Naive thymus-derived CD8-positive, alpha-beta T cell (primary cell): ENCODE measurements at places on chromosomes 2 and 18.
A peak's percentile ranks its signal among the peaks of the same experiment; 100 is the strongest.

- no peak for DNase-seq
Observed at GRCh38 chr18:35376393-35376741, 770 bp downstream of the ZNF396 start.

DNA sequence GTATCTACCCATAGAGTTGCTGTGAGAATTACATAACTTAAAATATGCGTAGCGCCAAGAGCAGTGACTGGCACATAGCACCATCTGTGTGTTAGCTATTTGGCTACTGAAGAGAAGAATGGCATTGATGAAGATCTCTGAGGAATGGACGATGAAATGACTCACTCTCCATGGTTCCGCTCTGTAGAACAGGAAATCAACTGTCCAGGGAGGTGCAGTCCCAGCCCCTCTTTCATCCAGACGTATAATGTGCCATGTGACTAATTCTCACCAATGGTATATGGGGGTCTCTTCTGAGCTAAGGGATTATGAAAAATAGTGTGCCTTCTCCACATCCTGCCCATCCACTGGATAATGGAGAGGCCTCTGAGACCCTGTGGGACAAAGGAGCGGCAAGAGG is 254.8 kb downstream of the CYP26B1 start:
- DNase-seq, result no peak

DNA sequence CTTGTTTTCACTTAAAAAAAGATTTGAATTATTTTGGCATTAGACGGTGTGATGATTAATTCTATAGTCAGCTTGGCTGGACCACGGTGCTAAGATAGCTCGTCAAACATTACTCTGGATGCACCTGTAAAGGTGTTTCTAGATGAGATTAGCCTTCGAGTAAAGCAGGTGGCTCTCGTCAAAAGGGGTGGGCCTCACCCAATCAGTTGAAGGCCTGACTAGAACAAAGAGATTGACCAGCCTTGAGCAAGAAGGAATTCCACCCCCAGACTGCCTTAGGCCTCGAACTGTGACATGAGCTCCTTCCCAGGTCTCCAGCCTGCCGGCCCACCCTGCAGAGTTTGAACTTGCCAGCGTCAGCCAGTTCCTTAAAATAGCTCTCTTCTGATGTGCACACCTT is 73.4 kb downstream of the TWIST2 start:
- no peak for DNase-seq

DNA sequence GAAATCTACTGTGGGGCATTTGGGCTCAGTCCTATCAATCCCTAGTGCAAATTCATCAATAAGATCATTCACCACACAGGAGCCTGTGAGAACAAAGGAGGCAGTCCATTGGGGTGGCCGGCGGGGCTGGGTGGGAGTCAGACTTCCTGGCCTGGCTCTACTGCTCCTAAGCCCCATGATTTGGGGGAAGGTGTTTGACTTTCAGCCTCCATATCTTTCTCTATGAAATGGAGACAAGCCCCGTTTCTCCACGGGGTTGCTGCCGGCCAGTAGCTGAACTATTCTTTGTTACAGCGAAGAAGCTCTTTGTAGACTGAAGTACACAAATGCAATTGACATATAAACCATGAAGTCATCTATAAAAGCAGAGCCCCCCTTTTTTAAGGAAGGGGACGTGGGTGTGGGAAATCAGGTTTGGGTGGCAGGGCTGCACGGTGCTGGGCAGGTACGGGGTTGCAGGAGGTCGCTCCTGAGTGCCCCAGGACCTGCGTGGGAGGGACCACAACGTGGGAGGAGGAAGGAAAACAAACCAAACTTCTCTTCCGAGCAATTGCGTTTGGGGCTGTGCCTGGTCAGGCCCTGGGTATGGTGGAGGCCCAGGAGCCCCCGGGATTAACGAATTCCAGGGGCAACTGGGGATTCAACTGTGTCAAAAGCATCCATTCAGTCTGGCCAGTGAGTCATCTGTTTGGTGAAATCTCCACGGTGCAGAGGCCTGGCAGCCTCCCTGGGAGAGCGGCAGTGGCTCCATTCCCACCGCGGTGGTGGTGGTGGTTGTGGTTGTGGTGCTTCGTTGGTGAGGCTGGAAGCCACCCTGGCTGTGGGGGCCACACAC is 18.2 kb downstream of the FBLN7 start:
- DNase-seq, result peak; percentile 33

- no peak for DNase-seq
Observed at GRCh38 chr18:80147037-80147417, 38.0 kb downstream of the ADNP2 start.
